HS-5 (cell line): ENCODE measurements at places on chromosomes 1 and 21.

GRCh38 chr1:215905493-215906115 is 338.5 kb downstream of the KCTD3 start:
- peak; percentile 53 for DNase-seq

- DNase-seq, result no peak
These were observed 1829.2 kb downstream of the NCAM2 start for GRCh38 chr21:22827422-22827821.

DNA sequence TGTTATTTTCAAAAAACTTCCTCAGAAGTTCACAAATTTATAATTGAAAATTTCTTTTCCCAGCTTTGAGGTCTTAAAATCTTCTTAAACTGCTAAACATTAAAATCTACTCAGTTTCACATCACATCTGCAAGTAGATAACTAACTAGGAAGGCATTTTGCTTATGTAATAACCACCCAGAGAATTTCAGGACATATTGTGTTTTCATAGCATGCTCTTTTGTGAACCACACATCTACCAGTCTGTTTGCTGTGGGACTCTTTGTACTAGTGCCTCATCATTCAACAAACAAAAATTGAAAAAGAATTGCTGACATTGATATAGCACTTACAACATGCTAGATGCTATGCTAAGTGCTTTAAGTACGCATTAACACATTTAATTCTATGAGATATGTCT is 31.6 kb upstream of the C1orf146 start:
- DNase-seq, result peak; percentile 13

GRCh38 chr21:41503331-41503730 is 4.6 kb downstream of the TMPRSS2 start:
- no peak for DNase-seq

- no peak for DNase-seq
These were observed 25.2 kb downstream of the KCNC4 start for GRCh38 chr1:110235181-110235833.

DNA sequence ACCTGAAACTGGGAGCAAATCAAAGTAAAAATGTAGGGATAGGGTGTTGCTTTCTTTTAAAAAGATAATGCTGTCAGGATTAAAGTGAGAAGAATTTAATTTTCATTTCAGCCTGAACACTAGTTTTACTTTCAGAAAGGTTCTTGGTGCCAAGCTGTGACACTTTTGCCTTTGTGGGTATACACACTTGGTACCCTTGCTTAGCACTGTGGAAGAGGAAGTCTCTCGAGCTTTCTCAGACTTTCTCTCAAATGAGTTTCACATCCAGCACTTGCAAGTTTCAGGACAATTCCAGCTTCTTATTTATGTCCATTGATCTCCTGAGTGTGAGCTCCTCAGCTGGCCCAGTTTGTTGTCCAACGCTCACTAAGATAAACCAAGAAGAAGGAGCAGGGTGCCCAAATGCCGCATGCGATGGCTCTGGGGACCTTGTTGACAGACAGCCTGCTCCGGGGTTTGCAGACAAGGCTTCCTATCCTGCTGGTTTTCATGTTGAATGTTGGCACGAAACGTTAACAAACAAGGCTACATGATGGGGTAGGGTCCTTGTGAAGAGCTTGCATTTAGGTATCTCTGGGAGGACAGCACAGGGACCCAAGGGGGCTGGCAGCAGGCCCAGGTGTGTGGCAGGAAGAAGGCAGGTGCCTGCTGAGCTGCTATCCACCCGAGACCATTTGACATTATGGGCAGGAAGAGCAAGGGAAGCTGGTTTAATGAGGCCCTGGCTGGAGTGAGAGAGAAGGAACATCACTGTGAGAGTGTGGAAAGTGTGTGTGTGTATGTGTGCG is 79.7 kb downstream of the POFUT2 start:
- no peak for DNase-seq

- no peak for DNase-seq
These were observed 88.4 kb downstream of the ST6GALNAC5 start for GRCh38 chr1:76955652-76956051.

GRCh38 chr1:210586771-210587170 is 258.1 kb downstream of the HHAT start:
- no peak for DNase-seq

DNA sequence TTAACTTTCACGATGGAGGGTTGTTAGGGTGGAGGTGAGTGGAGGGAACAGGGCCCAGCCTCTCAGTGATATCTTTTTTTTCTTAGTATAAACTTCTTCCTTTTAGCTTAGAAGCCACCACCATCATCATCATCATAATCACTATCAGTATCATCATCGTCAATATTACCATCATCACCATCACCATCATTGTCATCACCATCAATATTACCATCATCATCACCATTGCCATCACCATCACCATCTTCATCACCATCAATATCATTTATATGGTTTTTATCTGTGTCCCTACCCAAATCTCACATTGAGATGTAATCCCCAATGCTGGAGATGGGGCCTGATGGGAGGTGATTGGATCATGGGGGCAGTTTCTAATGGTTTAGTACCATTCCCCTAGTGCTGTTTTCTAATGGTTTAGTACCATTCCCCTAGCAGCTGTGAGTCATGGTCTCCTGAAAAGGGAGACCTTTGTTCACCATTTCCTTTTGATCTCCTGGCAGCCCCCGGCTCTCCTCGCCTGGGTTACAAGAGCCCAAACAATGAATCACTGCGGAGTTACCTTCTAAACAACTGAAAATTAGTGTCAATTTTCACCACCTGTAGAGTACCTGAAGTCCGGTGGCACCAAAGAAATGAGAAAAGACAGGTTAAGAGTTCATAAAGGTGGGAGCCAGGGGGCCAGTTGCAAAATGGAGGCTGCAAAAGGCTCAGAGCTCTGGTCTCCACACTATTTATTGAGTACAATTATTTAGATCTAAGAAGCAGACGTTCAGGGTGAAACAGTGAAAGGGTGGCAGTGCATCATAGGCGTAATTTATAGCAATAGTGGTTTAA is 3.1 kb upstream of the PLA2G2E start:
- no peak for DNase-seq

DNA sequence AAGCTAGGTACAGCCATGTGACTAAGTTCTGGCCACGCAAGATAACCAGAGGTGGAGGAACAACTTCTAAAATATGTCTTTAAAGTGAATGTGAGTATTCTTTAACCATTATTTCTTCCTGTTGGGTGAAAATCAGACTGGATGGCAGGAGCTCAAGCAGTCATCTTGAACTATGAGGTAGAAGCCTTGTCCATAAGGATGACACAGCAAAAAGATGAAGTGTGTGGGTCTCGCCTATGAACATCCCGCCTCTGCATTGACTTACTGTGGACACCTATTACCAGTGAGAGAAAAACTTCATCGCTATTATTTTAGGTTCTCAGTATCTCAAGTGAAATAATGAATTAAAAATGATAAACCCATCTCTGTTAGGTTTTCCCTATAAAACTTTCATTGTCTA is 365.3 kb downstream of the USH2A start:
- DNase-seq, result no peak

DNA sequence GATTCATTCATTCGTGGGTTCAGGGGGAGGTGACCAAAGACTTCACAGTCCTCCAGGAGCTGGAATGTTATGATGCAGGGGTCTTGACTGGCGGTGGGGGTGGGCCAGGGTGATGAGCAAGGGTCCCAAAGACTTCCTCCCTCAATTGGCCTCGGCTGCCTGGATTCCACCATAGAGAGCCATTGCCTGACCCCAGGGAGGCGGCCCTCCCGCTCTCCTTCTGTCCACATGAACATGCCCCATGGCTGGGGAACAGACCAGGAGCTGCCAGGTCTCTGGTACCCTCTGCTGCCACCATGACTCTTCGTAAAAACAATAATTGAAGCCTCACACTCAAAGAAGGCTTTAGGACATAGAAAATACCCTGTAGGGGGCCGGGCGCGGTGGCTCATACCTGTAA is 102.5 kb upstream of the CASZ1 start:
- no peak for DNase-seq

GRCh38 chr1:156001021-156001661 is 19.6 kb downstream of the SSR2 start:
- no peak for DNase-seq

GRCh38 chr1:230827081-230827681 is 41.1 kb downstream of the C1orf198 start:
- no peak for DNase-seq

DNA sequence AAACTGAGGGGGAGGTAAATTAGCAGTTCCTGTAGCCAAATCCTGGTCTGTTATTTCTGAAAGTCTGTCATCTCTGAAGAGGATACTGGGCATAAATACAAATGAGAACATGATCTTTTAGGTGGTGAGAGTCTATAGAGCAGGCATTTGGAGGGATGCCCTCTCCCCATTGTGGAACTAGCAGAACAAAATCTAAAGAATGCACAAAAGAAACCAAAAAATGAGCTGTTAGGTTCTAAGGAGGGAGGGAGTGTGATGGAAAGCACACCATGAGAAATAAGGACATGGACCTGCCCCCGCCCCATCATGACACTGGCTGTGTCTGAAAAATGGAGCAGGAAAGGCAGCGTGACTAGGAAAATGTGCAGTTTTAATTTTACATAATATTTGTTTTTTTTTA is 262.0 kb downstream of the KIF26B start:
- DNase-seq, result no peak

- no peak for DNase-seq
These were observed 37.8 kb upstream of the TLR5 start for GRCh38 chr1:223180731-223181321.

GRCh38 chr1:243974451-243975292 is 76.4 kb upstream of the ZBTB18 start:
- no peak for DNase-seq

DNA sequence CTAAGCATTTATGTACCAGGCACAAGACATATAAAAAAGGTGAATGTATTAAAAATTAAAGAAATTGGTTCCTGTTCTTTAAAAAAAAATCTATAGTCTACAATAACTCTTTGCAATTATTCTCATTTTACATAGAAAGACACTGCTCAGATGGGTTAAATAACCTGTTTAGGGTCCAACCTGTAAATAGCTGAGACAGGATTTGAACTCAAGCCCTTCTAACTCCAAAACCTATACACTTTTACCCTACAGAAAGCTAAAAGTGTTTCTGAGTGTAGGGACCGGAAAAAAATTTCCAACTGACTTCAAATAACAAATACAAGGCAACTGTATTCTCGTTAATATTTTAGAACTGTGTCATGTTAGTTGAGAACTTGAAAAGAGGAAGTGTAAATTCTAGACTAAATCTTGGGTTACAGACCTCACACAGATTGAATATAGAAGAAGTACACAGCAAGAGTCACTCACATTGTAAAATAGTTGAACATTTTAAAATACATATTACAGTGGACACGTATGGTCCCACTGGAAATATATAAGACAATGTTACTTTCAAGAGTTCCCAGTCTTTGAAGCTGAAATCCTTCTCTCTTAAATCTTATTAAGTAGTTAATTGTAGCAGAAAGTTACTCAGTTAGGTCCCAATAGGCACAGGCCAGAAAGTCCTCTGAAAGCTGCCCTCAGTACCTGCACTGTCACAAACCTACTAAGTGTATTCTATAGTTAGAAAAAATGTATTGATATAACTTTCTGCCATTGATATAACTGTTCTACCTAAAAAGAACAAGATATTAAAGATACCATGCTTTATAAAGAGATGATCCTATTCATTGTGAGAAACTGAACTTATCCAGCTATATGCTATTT is 7.3 kb downstream of the EDEM3 start:
- DNase-seq, result no peak

- DNase-seq, result no peak
These were observed 113.6 kb downstream of the DMRTB1 start for GRCh38 chr1:53572815-53573173.

DNA sequence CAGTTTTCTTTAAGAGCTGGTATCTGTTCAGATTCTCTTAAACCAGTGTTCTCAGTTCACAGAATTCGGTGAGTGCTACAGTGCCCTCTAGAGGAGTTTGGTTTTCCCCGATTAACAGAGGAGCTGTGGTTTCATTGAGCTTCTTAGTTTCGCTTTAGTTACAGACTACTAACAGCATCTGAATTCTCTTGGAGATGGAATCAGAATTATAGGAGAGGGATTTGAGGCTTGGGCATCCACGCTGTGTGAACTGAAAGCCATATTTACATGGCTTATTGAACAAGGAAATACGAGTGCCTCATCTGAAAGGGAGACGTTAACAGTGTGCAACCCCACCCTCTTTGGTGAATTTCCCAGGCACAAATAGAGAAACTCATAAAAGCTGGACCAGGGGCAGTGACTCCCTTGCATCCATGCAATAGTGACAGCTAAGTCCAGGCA is 202.0 kb downstream of the USH2A start:
- DNase-seq, result peak; percentile 69

DNA sequence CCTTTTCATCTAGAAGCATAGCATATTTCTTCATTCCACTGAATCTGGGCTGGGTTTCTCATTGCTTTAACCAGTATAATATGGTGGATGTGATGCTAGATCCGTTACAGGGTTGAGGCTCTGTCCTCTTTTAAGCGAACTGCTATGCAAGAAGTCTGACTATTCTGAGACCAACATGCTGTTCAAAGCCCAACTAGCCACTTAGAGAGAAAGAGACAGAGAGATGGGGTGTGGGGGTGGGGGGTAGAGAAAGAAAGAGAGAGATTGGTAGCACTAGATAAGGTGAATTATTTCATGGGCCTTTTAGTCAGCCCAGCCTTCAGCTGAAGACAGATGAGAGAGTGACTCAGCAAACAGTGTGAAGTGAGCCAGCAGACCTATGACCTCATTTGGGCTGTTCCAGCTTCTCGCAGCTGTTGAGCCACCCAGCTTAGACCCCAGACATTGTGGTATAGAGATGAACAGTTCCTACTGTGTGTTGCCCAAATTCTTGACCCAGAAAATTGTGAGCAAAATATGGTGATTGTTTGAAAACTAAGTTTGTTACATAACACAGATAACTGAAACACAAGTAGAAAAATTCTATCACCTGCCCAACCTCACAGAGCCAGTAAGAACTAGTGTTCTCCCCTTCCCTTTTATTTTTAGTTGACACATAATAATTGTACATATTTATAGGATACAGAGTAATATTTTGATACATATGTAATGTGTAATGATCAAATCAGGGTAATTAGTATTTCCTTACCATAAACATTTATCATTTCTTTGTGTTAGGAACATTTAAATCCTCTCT is 40.7 kb upstream of the PRKACB start:
- peak; percentile 68 for DNase-seq

GRCh38 chr21:37737507-37737906 is 178.8 kb downstream of the KCNJ6 start:
- DNase-seq, result no peak

DNA sequence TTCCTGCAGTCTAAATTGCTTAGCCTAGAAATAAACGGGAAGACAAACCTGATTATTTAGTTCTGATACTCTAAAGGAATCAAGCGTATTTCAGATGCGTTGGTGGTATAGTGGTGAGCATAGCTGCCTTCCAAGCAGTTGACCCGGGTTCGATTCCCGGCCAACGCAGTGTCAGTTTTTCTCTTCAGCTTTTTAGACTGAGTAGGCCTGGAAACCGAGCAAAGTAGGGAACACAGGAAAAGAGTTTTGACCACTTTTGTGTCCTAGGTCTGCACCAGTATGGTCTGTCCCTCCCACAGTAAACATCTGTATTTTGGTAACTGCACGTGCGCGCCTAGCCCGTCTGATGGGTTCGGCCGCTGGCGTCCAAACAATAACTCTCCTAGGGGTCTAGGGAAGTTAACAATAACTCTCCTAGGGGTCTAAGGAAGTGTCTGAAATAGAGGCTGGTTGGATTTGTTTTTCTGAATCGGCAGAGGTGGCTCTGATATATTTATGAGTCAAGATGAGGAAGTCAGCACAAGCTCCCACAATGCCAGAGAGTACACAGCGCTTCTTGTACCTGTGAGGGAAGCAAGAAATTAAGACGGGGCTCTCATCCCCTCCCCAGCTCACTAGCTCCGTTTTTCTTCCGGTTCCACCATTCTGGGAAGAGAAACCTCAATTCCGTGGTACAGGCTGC is 15.6 kb upstream of the HJV start:
- peak; percentile 86 for DNase-seq

GRCh38 chr1:200034262-200034557 is 6.7 kb downstream of the NR5A2 start:
- DNase-seq, result no peak
